ENCODE measurements at places on chromosomes 13 and 19.

GRCh38 chr19:23118400-23118799 is 1.6 kb downstream of the ZNF730 start:
- no peak for DNase-seq

GRCh38 chr13:42623916-42624315 is 50.0 kb downstream of the TNFSF11 start:
- no peak for DNase-seq

DNA sequence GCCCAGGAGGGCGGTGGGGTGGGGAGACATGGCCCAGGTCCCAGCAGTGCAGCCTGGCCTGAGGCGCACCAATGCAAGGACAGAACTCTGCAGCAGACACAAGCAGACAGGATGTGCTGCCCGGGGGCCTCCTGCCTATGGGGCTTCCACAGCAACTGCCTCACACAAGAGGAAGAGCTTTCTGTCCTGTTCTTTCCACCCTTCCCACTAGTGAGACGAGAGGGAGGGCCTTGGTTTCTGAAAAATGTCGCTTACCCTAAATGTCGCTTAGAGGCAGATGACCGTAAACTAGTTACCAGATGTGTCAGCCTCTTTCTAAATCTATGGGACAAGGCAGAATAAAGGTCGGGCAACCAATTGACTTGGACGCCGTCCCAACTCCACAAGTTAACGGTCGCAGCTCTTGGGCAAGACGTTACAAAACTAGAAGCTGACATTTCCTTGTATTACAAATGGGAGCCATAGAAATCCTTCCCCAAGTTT is at the start of gene LAIR1:
LAIR1 (minus strand) TSS at position 157 of the 483 bp plus-strand sequence; CDS start at position 30, 127 bp downstream.
- DNase-seq = peak; percentile 52

- no peak for DNase-seq
Measured at GRCh38 chr19:54294539-54294938, 13.6 kb upstream of the LILRB2 start.

- DNase-seq = no peak
Measured at GRCh38 chr19:53012006-53012405, 1.7 kb upstream of the ERVV-1 start.

DNA sequence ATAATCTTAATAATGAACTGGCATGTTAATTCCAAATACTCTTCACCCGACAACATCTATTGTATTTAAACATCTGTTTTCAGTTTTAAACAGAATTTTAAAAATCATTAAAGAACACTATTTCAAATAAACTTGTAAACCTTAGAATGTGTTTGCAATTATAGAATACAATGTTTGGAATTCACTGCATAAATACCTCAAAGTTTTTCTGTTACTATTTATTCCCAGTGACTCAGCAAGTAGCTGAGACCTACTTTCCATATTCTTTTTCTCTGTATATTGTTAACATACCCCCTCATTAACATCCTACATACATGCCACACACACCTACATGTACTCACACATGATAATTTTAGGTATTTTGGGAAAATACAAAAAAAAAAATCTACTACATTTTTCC is 1134.3 kb downstream of the SLITRK1 start:
- DNase-seq = no peak

DNA sequence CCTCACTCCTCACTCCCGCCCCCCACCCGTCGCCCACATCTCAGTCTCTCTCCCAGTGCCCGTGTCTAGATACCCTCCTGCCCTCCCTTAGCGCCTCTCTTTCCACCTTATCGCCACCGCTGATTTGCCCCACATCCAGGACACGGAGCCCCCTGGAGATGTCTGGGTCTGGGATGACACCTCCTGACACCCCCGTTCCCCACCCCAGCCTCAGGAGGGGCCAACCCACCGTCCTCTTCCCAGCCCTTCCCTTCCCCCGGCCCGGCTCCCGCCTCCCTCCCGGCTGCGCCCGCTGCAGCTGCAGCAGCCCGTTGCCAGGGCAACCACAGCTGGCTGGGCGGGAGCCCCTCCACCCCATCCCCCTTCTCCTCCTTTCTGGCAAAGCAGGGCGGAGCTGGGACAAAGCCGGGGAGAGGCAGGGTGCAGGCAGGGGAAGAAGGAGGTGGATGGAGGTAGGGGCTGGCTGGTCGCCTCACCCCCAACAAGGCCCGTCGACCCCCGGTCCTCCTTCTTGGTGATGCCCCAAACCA is 13.5 kb downstream of the DPF1 start:
- no peak for DNase-seq

- peak; percentile 85 for DNase-seq
Measured at GRCh38 chr19:35211545-35212230, 16.9 kb downstream of the FAM187B start.

GRCh38 chr19:8506402-8506957 is 4.0 kb upstream of the PRAM1 start:
- no peak for DNase-seq

- no peak for DNase-seq
Measured at GRCh38 chr19:46391296-46392251, 21.8 kb downstream of the CCDC8 start.

DNA sequence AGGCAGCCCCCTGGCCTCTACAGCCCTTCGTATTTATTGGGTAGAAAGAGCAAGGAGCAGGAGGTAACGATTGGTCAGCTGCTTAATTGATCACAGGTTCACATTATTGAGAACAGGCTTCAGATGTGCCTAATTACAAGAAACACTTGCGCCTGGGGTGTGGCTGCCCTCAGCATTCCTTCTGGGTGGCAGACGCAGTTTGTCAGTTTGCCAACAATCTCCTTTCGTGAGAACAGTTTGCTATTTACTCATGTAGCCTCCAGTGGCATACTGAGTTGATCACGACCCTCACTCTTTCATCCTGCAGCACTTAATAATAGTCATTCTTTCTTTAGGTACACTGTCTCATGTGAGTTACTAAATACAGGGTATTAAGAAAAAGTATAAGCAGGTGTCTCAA is 985.6 kb downstream of the SLITRK5 start:
- no peak for DNase-seq

- no peak for DNase-seq
Measured at GRCh38 chr19:19661675-19662251, 1.7 kb downstream of the ATP13A1 start.

GRCh38 chr19:10604460-10604980 is 17.4 kb upstream of the AP1M2 start:
- peak; percentile 14 for DNase-seq

Measured in CD4-positive, alpha-beta T cell (primary cell).